ENCODE measurements at places on chromosomes 5 and 9.

DNA sequence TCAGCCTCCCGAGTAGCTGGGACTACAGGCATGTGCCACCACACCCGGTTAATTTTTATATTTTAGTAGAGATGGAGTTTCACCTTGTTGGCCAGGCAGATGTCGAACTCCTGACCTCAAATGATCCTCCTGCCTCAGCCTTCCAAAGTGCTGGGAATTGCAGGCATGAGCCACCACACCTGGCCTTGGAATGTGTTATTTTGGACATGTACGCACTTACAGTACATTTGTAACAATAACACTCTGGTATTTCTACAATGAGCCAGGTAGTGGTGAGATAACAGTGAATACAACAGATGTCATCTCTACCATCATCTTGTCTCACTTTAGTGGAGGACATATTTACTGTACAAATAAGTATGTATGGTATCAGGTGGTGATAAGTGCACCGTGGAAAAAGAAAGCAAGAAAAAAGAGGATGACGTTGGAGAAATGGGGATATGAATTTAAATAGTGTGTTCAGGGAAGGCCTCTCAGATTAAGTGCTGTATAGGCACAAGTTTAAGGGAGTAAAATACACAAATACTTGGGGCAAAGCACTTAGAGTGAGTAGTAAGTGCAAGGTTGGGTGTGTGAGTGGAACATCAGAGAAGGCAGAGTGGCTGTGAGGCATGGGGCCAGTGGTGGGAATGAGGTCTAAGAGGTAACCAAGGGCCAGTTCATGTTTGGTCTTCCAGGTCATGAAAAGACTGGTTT lies 100.1 kb downstream of the CDC42SE2 start:
- DNase-seq = no peak

- no peak for DNase-seq
Observed at GRCh38 chr9:137054932-137055384, 1.1 kb upstream of the ENTPD2 start.

DNA sequence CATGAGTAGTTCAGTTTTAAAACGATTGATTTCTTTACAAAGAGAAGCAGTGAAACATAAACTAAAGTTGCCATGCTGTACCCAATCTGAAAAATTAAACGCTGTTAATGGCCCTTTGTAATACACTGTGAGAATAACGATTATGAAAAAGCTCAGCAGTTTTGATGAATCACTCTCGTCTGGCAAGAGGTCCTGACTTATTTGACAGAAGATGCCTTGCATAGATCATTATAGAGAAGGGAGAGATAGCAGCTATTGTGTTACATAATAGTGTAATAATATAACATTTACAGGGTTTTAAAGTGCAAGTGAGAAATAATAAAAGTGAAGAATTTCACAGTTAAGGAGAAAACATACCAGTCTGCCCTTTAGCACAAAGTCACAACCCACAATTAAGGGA lies 361.5 kb upstream of the CDH10 start:
- DNase-seq = no peak

GRCh38 chr5:56516441-56516840 lies 283.3 kb upstream of the ANKRD55 start:
- no peak for DNase-seq

DNA sequence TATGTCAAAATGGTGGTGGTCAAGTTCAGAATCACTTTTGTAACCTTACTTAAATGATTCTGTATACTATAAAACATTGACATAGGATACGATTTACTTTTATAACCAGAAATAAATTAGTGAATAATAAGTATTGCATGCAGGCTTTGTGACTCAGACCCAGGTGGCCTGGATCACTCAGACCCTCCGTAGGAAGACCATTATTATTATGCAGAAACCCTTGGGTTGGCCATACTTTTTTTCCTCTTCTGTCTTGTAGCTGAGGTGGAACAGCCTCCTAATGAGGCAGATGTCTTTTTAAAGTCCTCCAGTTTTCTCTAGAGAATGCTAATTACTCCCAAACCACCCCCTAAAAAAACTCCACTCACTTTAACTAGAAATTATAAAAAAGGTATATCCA lies 121.9 kb downstream of the LPAR1 start:
- no peak for DNase-seq

DNA sequence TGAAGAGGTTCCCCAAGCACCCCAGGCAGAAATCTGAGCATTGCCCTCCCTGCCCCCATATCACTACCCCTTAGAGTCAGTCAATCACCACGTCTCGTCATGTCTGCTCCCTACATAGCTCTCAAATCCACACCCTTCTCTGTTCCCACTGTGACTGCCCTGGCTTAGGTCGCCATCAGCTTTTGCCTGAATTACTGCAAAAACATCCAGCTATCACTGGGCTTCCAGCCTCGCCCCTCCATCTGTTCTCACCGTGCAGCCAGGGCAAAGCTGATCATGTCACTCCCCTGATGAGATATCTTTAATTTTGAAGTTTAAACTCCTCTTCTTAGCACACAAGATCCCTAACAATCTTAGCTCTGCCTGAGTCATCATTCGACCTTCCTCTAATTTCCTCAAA lies 89.6 kb upstream of the TBC1D2 start:
- DNase-seq = no peak

- no peak for DNase-seq
Observed at GRCh38 chr5:88507261-88507660, 238.6 kb upstream of the TMEM161B start.

GRCh38 chr5:37989884-37990283 lies 150.0 kb upstream of the GDNF start:
- DNase-seq = no peak

- no peak for DNase-seq
Observed at GRCh38 chr9:74810200-74810599, 77.5 kb downstream of the TRPM6 start.

DNA sequence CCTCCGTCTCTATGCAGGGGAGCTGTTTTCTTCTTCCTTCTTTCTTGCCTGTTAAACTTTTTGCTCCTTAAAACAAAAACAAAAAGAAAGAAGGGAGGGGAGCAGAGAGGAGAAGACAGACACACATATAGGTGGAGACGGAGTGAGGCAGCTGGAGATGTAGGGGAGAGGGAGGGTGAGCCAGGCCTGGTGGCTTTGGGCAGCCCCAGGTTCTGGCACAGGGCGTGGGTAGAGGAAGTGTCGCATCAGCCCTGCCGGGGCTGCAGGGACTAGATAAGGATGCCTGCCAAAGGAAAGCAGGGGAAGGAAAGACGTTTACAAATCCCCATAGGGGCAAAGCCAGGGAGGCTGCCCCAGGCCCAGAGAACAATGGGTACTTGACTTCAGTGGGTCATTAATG lies 38.7 kb upstream of the PTGS1 start:
- DNase-seq = no peak

DNA sequence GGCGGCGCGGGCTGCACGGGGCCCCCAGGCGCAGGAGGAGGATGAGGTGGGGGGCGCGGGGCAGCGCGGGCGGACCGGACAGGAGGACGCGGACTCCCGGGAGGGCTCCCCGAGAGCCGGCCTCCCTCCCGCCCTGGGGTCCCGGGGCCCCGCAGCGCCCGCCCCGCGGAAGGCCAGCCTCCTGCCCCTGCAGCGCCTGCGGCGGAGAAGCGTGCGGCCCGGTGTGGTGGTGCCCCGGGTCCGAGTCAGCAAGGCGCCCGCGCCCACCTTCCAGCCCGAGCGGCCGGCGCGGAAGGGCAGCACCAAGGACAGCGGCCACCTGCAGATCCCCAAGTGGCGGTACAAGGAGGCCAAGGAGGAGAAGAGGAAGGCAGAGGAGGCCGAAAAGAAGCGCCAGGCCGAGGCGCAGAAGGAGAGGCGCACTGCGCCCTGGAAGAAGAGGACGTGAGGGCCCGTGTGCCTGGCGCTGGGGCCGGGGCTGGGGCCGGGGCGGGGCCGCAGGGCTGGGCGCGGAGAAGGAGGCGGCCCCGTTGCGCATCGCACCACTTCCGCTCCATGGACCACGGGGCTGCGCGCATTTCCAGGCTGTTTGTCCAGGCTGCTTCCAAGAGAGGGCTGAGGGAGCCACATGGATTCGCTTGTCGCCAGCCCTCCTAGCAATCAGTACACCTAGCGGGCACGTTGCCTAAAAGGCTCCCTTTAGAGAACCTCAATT lies 86.0 kb downstream of the ANKRD33B start:
- no peak for DNase-seq

GRCh38 chr9:114791312-114791711 lies 14.5 kb downstream of the TNFSF15 start:
- DNase-seq = no peak
